ENCODE measurements at places on chromosomes 6 and 20.

- no peak for DNase-seq
Observed at GRCh38 chr20:50513169-50514034, 3.2 kb downstream of the PTPN1 start.

DNA sequence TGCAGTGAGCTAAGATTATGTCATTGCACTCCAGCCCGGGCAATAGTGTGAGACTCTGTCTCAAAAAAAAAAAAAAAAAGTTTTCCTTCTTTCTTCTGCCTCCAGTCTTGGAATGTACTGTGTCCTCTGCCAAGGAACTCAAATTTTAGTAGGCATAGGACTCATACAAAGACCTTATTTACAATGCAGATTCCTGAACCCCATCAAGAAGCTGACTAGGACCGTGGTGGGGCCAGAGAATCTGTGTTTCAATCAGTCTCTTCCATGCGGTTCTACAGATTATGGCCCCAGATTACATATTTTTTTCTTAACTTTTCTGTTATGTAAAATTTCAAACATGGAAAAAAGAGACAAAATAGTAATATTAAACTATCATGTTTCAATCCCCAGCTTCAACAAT lies 29.8 kb upstream of the PIM1 start:
- no peak for DNase-seq

GRCh38 chr6:132648828-132649227 lies 10.2 kb downstream of the TAAR1 start:
- DNase-seq, result no peak

DNA sequence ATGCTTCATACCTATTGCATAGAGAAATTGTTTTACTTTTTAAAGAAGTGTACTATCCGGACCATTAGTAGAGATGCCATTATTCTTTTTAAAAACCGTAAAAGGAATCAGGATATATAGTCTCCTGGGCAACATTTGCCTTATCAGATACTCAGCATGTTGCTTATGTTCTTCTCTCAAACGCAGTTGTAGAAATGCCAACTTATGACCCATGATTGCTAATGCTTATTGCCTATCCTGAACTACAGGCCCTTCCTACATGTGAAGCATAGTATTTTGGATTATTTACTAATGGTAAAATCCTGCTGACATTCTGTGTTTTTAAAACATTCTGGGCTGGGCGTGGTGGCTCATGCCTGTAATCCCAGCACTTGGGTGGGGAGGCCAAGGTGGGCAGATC lies 99.5 kb downstream of the FOXO3 start:
- no peak for DNase-seq

GRCh38 chr6:151493804-151494234 lies at the start of gene CCDC170:
Gene CCDC170 (plus strand): TSS chr6:151494017. CDS start chr6:151494129, 112 bp downstream.
- DNase-seq, result no peak

GRCh38 chr20:46078954-46079353 lies 10.8 kb downstream of the NCOA5 start:
- no peak for DNase-seq

Data from NCI-H1694 (cell line).